Esophagus muscularis mucosa (tissue), 4 donors: ENCODE measurements at places on chromosomes 7 and 10. TPM values are rescaled to one million over a fixed set of nuclear protein-coding genes. Genes with fewer than 3 reads are reported as not detected.
A peak's percentile ranks its signal among the peaks of the same experiment; 100 is the strongest.

DNA sequence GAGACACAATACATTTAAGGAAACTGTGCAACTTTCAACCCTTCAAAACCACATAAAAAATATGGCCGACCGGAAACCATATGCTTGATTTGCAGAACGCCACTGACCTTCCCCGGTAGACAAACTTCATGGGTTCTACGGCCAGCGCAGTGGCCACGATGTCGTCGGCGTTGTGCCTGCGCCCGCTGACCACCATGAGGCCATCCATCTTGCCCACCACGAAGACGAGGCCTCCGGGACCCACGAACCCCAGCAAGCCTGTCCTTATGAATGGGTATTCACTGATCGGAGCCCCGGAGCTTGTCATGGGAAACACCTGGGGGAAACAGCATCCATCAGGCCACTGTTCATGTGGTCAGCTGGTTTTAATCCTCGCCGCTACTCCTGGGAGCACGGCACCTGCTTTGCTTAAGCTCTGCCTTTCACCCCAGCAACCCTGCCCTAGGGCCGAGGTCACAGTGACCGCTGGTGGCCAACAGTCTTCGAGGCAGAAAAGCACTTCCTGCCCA, 229.1 kb downstream of the ZMYND11 start:
- no peak for DNase-seq

GRCh38 chr7:99693427-99694200, 13.8 kb upstream of the CYP3A5 start:
- no peak for DNase-seq

GRCh38 chr7:117782761-117783160, 90.5 kb downstream of the CTTNBP2 start:
- no peak for DNase-seq

- DNase-seq, result no peak
Observed at GRCh38 chr7:1611708-1612241, 41.9 kb upstream of the PSMG3 start.

DNA sequence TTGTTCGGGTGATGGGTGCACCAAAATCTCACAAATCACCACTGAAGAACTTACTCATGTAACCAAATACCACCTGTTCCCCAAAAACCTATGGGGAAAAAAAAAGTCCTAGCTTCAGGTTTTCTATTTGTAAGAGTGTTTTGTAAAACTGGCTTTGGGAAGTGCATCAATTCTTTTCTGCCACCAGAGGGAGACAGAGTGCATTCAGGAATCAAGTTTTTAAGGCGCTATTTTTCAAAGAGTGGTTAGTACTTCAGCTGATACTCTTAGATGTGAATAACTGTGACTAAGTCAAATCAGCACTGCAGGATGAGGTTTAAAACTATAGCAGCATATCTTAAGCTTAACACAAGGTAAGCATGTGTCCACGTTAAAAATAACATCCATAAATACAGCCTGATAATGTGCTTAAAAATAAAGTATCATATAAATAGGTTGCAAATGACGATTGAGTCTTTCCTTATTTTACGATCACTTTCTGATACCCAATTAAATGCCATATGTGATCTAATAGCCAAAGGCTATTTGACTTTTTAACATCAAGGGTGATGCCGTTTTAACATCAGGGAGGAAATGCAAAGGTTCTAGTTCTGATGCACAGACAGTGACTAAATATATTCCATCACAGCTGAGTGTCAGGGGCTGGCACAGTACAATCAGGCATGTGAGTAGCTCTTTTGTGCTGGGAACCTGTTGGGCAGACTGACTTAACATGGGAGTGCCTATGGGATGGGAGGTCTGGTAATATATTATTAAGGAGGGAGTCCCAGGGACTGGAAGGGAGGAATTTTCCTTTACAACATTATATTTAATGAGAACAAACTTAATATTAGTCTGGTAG, 10.6 kb upstream of the LYZL2 start:
- no peak for DNase-seq

DNA sequence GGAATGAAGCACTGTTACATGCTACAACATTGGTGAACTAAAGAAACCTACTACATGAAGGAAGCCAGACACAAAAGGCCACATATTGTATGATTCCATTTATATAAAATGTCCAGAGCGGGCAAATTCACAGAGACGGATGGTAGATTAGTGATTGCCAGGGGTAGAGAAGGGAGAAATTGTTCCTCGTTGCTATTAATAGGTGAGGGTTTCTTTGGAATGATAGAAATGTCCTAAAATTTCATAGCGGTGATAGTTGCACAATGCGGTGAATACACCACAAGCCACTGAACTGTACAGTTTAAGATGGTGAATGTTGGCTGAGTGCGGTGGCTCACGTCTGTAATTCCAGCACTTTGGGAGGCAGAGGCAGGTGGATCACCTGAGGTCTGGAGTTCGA, 29.0 kb downstream of the DENND2A start:
- DNase-seq, result no peak

DNA sequence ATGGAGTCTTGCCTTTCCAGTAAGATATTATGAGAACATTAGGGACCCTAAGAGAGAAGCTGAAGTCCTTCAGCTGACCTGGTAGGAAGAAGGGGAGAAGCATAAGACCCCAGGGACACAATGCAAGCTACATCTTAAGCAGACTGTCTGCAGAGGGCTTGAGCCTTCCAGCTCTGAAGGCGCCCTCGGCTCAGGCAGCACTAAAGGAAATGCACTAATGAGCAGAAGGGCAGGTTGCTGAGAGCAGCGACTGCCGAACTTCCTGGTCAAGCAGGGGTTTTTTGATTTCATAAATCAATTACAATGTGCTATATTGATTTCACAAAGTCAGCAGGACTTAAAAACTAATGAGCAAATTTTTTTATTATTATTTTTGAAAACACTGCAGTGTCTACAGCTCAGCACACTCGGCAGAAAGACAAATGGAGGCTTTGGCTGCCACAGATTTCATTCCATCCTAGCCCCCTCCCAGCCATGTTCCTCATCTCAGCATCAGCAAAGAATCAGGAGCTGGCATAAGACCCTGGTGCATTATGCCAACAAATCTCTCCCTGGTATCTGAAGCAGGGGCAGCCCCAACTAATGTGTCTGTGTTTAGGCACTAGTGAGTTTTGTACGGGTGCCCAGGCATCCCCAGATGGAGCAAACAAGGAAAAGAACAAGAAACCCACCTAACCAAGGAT, 57.1 kb downstream of the LRRTM3 start:
- DNase-seq, result no peak

- no peak for DNase-seq
Observed at GRCh38 chr7:139538881-139539635, 15.6 kb downstream of the CLEC2L start.

GRCh38 chr10:43605850-43606322, 352 bp upstream of the ZNF485 start:
- DNase-seq, result peak; percentile 14

Gene CYP2C8
- total RNA-seq, result not detected

Gene CROT
- 9.1 TPM for total RNA-seq

Gene FZD8
- 5.4 TPM for total RNA-seq

Gene PDZD7
- 0.45 TPM for total RNA-seq

Gene SKIDA1
- total RNA-seq, result 0.50 TPM
